ENCODE measurements at places on chromosomes 3 and 15. TPM values are rescaled to one million over a fixed set of nuclear protein-coding genes. Genes with fewer than 3 reads are reported as not detected.

The SCAANT1 gene
- total RNA-seq = not detected

The FRMD5 gene
- total RNA-seq = 0.23 TPM

The CDHR4 gene
- 0.35 TPM for total RNA-seq

The ILDR1 gene
- not detected for total RNA-seq

The CHP1 gene
- total RNA-seq = 20.5 TPM

The CCR2 gene
- total RNA-seq = 15.1 TPM

The MEX3B gene
- total RNA-seq = 1.6 TPM

The NEK10 gene
- 0.73 TPM for total RNA-seq

The ANKRD63 gene
- not detected for total RNA-seq

The TP53BP1 gene
- total RNA-seq = 41.8 TPM

The GOLGA6D gene
- not detected for total RNA-seq

The CPN2 gene
- total RNA-seq = not detected

DNA sequence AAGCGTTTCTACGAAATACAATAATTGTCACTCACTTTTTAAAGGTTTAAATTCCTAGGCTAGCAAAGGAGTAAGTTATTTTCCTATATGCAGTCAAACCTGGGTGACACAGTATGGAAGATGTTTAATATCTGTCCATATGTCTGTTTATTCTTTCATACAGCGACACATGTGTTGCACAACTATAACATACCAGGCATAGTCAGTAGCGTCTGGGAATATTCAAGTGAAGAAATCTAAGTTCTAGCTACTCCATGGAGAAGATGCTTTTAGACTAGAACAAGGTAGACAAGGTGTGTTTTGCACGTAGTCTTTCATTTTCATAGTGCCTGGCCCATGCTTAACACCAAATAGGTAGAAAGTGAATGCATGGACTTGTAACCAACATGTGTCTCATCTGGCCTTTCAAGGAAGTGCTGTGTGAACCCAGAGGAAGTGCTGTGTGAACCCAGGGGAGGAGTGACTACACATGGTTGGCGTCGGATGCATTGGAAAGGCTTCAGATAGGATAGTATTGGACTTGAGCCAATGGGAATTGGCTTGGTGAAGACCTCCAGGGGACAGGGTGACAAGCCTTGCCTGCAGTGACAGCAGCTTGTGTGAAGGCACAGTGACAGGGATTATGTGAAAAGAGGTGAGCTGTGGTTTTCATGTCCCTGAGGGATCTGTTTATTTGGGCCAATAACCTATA is 267.0 kb downstream of the PTPRG start:
- no peak for DNase-seq

- no peak for DNase-seq
Observed at GRCh38 chr3:169905404-169905803, 6.0 kb upstream of the SAMD7 start.

DNA sequence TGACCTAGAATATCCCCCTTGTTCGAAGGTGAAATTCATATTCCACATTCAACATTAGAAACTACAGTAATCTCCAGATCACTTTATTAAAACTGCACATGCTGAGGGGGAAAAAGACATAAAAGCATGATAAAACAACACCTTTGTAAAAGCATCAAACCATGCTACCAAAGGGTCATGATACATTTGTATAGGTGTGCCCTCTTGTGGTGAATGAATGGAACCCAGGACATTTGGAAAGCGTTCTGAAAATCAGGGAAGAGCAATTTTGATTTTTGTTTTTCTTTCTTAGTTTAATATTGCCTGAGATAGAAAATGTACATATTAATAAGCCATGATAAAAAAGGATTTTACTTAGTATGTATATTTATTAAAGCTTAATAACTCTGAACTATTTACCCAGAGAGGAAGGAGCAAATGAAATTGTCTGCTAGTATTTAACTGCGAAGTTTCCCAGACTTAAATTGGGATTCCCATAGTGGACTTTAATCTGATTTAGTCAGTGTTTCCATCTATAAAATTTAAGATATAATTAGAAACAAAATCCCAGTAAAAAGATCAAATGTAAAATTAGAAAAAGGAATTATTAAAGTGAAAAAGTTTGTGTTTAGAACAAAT is 105.8 kb upstream of the ARL6 start:
- no peak for DNase-seq

GRCh38 chr3:172329070-172329469 is 119.2 kb downstream of the GHSR start:
- no peak for DNase-seq

GRCh38 chr3:149414557-149415231 is 37.2 kb upstream of the TM4SF1 start:
- no peak for DNase-seq

- DNase-seq = no peak
Observed at GRCh38 chr3:149131589-149131988, 2.2 kb downstream of the HPS3 start.

- no peak for DNase-seq
Observed at GRCh38 chr3:82802501-82802900, 1041.1 kb upstream of the GBE1 start.

GRCh38 chr3:25130724-25131520 is 297.1 kb upstream of the RARB start:
- no peak for DNase-seq

DNA sequence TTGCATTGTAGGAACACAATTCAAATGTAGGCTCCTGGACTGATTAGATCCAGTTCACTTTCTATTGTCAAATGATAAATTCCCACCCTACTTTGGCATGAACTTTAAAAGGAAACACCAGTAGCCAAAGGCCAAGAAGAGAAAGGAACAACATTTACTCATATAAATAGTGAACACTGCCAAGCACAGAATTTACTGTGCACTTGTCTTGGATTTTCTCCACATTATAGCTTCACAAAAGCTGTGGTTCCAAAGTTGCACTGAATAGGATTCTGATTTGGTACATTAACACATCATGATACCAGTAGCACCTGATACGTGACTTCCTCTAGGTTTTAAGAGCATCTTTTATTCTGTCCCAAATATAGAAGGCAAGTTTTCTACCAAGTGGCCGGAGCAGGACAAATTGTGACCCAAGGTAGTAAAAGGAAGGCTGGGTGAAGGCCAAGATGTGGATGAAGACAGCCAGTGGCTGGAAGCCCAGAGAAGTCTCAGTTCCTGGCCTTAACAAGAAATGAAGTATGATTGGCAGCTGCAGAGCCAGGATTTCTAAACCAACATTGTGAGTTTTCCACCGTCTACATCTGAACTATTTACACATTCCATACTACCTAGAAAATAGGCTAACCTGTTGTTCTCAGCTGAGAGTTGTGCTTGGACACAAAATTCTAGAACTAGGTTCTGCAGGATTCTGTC is 206.7 kb downstream of the THRB start:
- no peak for DNase-seq

- no peak for DNase-seq
Observed at GRCh38 chr3:139353920-139354556, 10.2 kb downstream of the MRPS22 start.

DNA sequence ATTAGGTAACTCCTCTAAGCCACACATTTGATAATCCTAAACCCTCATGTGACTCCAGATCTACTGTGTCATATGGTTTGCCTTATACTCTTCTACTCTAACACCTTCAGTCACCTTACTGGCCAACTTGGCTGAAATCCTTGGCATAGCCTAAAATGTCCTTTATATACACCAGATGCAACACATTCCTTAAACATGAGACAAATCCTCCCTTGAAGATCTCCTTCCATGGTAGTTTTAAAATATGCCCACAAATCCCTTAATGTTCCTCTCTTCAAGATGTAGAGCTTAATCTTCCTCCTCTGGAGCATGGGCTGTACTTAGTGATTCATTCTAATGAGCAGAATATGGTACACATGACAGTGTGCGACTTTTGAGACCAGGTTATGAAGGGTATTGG is 238.9 kb downstream of the SUCLG2 start:
- DNase-seq = no peak

DNA sequence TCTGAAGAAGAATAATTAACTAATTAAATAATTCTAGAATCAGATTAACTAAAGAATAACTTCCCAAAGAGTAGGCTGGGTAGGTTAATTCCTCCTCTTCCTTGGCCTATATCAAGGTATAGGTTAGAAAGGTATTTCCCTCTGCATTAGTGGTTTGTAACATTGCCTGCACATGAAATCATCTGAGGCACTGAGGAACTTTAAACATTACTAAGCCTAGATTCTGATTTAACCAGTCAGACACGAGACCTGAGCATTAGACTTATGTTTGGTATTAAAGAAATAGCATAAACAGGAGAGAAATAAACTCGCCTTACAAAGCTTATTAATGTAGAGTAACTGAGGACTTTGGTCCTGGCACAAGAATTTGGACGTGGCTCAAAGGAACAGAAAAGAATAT is 84.2 kb downstream of the FGF7 start:
- no peak for DNase-seq

DNA sequence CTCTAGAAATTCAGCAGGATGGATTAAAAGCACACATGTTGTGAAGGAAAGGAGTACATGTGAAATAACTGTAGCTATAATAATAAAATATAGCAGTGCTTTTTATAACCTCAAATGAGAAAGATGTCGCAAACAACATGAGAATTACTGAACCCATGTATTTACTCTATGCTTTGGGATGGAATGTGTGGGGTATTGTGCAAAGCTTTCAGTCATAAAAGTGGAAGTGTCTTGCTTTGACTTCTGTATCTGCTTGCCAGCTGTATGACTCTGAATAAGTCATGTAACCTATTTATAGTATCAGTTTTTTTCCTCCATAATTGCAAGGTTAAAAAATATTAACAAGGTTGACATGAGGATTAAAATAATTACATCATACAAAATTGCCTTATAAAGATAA is 519.3 kb upstream of the CADM2 start:
- no peak for DNase-seq

- DNase-seq = no peak
Observed at GRCh38 chr15:48603922-48604321, 41.6 kb downstream of the FBN1 start.

DNA sequence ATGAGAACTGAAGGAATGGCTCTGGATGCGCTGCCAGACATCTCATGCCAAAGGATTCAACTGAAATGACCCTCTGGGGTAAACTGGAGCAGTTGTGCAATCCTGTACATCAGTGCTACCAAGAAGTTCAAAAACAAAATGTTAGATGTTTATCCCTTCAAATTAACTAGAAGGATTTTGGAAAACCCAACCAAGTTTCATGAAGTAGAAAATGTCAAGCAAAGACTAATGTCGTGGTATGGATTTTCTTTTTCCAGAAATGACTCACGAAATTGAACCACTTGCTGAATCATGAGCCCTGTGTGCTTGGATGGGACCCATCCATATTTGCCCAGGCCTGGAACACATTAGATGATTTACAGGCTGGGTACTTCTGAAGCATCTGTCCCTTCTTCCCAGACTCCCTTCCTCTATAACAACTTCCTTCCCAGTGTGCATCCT is 101.6 kb downstream of the LRTM1 start:
- no peak for DNase-seq

GRCh38 chr15:64686130-64686735 is 89.2 kb downstream of the RBPMS2 start:
- no peak for DNase-seq

- DNase-seq = no peak
Observed at GRCh38 chr3:10443272-10444109, 61.9 kb downstream of the ATP2B2 start.

DNA sequence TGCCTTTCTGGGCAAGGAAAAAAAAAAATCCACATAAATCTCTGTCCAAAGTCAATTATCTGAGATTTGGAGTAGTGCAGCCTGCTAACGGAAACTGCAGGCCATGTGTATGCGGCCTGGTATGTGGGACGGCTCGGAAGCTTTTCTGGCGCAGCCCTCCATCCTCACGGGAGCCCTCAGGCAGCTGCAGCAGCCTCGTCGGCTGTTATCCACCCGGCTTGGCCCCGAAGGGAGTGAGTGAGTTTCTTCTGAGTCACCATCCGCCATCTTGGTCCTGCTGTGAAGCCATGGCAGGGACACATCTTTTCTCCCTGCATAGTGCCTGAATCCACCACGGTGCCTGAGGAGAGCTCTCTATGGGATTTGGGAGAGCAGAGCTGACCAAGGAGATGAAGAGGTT is 62.8 kb downstream of the POLR2M start:
- DNase-seq = no peak

DNA sequence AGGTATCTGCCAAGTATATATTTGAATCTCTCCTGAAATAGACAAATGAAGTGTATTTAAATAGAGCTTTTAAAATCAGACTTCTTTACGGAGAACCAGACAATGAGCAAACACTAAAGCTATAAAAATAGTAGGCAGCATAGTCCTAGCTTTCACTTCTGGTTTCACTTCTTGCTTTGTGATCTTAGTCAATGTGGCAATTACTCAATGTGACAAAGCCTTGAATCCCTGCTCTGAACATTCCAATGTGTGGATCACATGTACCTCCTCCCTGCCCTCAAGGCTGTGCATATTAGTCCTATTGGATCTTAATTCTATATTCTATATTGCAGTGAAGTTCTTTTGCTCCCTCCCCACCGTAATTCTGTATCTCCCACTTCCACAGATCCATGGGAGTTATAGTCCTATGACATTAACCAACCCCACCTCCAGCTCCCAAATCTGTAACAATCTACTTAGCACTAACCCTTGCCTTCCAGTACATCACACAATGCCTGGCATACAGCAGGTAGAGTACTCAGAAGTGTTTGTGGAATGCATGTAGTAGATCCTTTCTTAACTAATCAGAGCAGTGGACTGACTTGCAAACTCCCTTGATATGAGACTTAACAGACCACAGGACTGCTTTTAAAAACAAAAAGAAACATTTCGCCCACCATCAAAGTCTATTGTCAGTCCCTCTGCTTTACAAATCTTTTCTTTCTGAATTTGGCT is 24.3 kb upstream of the CP start:
- no peak for DNase-seq

GRCh38 chr3:172679599-172679998 is 31.3 kb downstream of the NCEH1 start:
- DNase-seq = no peak

GRCh38 chr3:125302932-125303331 is 72.2 kb downstream of the ZNF148 start:
- DNase-seq = no peak

DNA sequence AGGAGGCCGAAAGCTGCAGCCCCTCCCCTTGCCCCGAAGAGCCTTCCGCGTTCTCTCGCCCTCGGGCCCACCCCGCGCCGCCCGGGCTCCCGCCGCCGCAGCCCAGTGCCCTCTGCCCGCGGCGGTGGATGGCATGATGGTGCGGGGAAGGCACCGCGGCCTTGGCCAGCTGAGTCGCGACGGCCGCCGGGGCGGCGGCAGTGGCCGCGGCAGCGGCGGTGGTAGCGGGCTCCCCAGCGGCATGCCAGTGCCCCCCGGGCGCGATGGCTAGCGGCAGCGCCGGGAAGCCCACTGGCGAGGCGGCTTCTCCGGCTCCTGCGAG is 1.2 kb downstream of the TLNRD1 start:
- no peak for DNase-seq
